ENCODE measurements at places on chromosomes 5 and 9.

DNA sequence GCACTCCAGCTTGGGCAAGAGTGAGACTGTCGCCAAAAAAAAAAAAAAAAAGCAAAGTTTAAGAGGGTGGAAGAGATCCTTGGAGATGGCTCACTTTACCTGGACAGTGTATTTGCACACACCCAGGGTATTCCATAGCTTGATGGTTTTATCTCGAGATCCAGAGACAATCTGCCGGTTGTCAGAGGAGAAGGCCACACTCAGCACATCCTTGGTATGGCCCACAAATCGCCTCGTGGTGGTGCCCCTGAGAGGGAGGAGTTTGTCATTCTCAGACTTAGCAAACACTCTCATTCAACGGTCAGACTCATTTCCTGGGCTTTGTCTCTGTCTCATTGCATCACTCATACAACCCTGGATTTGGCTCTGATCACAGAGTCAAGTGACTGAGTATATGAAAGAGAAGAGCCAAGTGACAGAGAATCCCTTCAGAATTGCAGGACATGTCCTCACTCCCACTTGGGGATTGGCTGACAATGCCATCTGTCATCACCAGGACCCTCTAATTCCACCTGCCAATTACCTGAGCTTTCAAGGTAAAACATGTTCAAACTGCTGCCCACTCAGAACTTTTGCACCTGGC lies 2.2 kb downstream of the RACK1 start:
- no peak for DNase-seq

GRCh38 chr9:35697486-35697885 lies 7.8 kb upstream of the TPM2 start:
- no peak for DNase-seq

DNA sequence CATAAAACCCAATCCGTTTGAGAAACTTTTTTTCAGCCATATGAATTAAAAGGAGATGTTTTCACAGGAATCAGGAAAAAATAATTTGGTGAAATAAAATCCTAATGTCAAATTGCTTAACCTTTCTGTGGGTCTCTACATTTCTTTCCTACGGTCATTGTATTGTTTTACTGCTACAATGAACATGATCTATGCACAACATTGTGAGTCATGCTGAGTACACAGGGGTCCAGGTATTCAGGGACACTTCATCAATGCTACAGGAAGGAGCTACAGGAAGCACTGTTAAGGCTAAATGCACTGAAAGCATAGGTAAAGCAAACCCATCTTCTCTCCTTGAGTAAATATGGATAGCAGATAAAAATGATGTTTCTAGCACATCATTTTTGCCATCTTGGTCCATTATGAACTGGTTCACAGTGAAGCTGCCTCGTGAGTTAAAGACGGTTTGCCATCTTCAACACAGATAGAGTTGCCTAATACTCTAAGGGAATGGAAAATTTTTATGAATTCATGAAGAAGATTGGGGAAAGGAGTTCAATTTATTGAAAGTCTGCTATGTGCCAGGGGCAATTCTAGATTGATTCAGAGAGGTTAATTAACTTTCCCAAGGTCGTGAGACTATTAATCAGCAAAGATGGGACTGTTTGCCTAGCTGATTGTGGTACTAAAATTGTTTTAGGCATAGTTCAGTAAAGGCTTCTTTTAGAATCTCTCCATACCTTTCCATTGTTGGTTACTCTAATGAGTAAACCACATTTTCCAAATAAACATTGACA lies 85.5 kb downstream of the DIRAS2 start:
- DNase-seq = no peak

GRCh38 chr9:107614765-107615164 lies 125.2 kb upstream of the KLF4 start:
- no peak for DNase-seq

GRCh38 chr9:127066851-127067136 lies 55.6 kb downstream of the ANGPTL2 start:
- DNase-seq = no peak

DNA sequence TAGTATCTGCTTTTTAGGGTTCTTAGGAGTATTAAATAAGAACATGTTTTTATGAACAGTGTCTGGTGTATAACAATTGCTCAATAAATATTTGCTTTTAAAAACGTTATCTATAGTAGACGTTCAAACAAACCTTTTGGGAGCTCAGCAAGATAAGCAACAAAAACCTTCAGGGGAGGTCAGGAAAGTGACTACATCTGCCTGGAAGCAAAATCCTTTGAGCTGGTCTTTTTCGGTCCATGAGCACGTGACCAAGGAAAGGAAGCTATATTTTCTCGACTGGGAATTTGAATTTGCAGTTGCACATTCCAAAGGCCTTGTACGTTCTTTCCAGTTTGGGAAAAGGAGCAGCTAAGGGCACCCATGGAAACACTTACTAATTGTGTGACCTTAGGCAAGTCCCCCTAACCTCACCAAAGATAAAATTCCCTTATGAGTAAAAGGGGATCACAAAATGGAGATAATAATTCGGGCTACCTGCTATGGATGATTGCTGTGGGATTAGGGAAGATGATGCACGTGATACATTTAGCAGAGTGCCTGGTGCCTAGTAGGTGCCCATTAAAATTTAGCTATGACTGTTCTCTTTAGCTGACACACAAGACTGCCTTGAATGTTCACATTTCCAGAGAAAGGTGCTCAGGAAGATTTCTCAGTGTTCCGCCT lies 45.4 kb downstream of the PTTG1 start:
- DNase-seq = no peak

GRCh38 chr5:135436951-135437418 lies 10.2 kb downstream of the DCANP1 start:
- DNase-seq = no peak

DNA sequence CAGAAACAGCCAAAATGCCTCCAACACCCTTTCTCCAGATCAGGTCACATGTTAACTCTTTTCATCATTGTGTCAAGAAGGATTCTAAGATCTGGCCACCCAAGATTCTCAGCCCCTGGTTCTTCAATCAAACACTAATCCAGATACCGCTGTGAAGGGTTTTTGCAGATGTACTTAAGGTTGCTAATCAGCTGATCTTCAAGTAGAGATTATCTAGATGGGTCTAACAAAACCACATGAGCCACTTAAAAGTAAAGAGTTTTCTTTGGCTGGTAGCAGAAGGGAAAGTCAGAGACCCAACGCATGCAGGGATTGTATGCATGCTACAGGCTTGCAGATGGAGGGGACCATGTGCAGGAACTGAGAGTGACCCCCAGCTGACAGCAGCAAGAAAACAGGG lies 267.9 kb downstream of the CDK5RAP2 start:
- DNase-seq = no peak

GRCh38 chr5:179768326-179769085 lies 25.3 kb upstream of the LTC4S start:
- no peak for DNase-seq

GRCh38 chr9:17863213-17863883 lies 284.5 kb downstream of the SH3GL2 start:
- DNase-seq = no peak

- no peak for DNase-seq
Measured at GRCh38 chr9:3444016-3444415, 81.8 kb downstream of the RFX3 start.

GRCh38 chr9:98686961-98687855 lies 21.5 kb downstream of the GABBR2 start:
- DNase-seq = no peak

GRCh38 chr5:101390151-101390908 lies 487.2 kb upstream of the ST8SIA4 start:
- peak; percentile 12 for DNase-seq

DNA sequence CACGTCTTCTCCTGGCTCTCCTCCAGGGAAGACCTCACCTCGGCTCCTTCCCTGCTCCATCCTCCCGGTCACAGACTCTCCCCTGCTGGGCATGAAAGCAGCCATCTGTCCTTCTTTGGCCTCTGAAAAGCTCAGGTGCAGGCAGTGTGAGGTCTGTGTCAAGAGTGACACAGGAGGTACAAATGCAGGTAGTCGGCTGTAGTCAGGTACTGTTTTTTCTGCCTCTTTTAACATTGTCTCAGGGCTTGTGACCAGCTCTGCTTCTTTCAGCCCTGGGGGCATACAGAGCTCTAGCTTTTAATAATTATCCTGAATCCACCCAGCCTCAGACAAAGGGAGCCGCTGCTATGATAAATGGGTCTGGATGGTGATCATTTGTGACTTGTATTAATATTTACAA lies 46.4 kb downstream of the C5orf15 start:
- DNase-seq = no peak

DNA sequence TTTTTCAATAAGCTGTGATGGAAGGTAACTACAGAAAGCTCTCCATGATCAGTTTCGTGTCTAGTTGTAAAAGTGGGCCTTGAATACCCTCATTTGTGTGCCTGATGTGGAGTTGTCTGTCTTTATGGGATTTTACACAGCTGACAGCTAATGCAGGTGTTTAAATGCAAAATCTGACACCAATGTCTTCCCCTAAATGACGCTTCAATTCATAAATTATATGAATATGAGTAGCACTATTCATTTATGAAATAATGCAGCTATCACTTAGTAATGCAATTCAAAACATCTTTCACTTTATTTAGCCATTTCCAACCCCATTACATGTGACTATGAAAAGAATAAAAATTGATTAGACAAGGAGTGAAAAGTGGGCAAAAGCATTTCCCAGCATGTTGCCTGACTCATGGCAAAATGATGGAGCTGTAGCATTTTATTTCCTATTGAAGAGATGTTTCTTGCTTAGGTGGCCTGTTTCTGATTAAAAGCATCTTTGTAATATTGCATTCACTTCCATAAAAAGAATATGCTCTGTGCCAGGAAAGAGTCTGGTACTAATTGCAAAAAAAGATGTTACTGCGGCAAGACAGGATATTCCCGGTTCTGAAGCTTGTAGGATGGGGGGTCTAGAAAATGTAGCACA lies 116.7 kb upstream of the HAPLN1 start:
- DNase-seq = no peak

DNA sequence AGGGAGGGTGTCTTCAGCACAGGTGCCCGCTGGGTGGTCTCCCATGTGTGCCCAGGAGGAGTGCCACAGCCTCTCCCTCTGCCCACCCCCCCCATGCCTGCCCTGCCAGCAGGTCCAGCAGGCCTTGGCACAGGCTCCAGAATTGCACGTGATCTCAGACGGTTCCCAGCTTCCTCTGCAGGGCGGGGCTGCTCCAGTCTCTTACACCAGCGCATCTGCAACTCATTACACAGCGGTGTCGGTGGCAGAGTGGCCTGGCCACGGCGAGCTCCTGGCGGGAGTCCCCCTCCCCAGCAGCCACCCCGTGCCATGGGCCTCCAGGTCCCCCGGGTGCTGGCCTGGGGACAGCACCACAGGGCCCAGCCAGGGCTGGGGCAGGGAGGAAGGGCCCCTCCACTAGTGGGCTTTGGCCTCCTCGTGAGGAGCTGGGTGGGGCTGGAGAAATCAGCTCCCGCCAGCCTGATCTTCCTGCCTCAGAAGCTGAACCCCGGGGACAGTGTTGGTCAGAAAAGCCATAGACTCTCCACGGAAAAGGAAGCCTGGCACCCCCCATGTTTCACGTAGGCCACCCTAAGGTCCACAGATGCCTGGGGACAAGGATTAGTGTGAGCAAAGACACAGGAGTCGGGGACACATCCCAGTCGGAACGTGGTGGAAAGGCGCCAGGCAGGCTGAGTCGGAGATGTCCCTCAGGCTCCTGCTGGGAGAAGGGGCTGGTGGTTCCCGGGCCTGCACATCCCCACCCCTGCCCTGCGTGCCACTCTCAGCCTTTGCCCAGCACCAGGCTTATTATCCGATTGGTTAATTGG lies 40.2 kb downstream of the RXRA start:
- peak; percentile 94 for DNase-seq

DNA sequence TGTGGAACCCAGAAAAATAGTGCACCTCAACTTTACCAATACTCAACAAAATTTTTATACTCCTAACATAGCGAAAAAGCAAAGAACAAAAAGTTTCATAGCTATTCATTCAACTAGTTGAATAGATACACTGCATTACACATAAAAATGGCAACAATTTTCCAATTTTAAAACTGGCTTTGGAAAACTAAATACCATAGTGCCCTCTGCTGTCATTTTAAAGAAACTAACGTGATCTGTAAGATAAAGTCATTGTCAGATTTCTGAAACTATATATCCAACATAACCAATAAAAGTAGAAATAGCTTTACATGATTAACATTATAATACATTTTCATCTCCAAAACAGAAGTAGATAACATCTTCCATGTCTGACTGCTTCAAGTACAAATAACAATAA lies 31.6 kb downstream of the DTWD2 start:
- DNase-seq = no peak

DNA sequence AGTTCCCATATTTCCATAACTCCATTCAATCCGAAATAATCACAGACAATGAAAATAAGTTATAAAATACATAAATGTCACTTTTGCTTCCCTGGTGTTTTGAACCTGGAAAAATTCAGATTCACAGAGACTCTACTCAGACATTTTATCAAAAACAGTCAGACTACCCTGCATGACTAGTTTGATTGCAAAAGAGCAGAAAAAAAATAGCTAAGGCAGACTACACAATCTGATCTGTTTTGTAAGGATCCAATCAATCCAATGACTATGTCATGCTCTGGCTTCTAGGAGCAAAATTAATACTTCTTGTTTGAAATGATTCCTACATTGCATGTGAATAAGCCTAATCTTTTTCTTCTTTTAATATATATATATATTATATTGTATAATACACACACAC lies 1262.6 kb downstream of the EFNA5 start:
- no peak for DNase-seq

GRCh38 chr5:146799671-146800070 lies 78.9 kb downstream of the PPP2R2B start:
- no peak for DNase-seq

GRCh38 chr5:143898381-143898780 lies 86.4 kb downstream of the HMHB1 start:
- no peak for DNase-seq

DNA sequence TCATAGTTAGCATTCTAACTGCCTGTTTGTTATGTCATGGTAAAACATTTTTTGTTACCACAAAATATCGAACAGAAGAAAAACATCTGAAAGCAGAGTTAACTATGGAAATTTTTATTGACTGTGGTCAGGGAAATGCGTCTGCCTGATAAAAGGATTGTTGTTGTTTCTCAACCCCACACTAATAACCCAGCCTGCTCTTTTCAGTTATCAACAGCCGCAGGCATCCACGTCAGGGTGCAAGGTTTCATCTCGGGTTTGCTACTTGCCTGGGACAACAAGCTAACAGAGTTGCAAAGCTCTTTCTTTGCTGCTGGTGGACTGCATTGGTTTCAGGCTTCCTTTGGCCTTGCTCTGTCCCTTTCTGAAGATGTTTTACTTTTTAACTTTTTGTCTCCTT lies 969.2 kb downstream of the CDH18 start:
- no peak for DNase-seq

GRCh38 chr5:95761771-95762651 lies 30.9 kb downstream of the RHOBTB3 start:
- DNase-seq = no peak

GRCh38 chr5:1546556-1546955 lies 22.8 kb upstream of the LPCAT1 start:
- DNase-seq = no peak

- DNase-seq = no peak
Measured at GRCh38 chr5:137409736-137410135, 89.4 kb downstream of the SPOCK1 start.

DNA sequence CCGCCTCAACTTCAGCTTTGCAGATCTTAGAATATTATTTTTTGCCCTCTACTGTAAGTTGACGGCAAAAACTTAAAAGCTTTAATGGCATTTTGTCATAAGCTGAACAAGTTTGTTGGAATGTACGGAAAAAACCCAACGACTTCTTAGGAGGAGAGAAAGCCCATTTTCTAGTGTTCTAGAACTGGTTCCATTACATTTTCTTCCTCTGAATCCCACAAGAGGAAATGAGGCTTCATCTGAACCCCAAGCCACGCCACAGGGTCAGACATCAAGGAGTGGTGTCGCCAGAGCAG lies 113.7 kb downstream of the LHFPL2 start:
- DNase-seq = no peak

GRCh38 chr9:126862104-126862761 lies 1.8 kb downstream of the ZBTB34 start:
- DNase-seq = no peak
